ENCODE measurements at places on chromosomes 12 and 14. TPM values are rescaled to one million over a fixed set of nuclear protein-coding genes. Genes with fewer than 3 reads are reported as not detected.

- no peak for DNase-seq
Measured at GRCh38 chr14:69993326-69993725, 114.1 kb downstream of the SMOC1 start.

DNA sequence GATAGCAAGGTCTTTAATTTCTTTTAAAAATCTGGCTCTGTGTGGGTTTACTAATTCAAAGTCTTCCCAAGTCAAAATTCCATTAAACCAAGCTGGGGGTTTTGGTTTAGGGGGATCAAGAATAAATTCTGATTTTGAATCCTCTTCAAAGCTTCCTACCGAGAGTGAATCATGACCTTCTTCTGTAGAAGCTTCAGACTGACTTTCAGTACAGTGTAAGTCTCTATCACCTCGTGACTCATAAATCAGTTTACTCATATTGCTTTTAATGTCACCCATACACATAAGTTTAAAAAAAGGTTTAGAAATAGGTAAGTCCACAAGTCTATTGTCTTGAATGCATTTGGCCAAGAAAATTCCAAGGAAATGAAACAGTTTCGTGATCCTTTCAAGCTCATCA, 80.6 kb upstream of the STRN3 start:
- no peak for DNase-seq

GRCh38 chr14:22887260-22887989, 4.4 kb downstream of the REM2 start:
- DNase-seq = peak; percentile 71

DNA sequence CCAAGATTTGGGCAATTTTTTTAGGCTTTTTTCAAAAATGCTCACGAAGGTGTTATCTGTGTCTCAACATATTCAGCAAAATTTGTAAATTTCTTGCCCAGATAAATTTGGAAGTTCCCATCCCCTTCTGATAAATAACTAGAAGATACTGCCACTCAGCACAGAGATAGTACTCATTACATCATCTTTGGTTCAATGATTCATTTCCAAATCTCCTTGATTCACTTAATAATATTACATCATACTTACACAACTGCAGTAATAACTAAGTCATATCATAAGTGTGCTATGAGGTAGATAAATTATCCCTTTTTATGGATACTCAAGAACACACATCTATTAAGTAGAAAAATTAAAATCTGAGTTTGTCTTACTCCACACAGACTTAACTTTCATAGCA, 89.4 kb downstream of the RPAP3 start:
- no peak for DNase-seq

DNA sequence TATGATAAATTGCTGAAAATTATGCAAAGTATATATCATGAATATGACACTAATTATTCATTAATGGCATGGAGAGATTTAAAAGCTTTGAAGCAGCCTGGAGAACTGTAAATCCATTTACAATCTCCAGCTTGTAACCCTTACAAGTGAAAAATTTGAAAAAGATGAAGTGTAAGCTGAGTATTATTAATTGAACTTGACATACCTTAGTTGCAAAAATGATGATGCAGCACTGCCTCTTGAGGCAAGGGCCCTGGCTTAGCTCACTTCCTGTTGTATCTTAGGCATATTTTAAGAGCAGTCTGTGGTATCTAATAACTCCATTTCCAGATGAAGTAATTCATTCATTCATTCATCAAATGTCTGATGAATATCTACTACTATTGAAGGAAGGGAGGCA, 158.6 kb downstream of the ANO4 start:
- no peak for DNase-seq

DNA sequence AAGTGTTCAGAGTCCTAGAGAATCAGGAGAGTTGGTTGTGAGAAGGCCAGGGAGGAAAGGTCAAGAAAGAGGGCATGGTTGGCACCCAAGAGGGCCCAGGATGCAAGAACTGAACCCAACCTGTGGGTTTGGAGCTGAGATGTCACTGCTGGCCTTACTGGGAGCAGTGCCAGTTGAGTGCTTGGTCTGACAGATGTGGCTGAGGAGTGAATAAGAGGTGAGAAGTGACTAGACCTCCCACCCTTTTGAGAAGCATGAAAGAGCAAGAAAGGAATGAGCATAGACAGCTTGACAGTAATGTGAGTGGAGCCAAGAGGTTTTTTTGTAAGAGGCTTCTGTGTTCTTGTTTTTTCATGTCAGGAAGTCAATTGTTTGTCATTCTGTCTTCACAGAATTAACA, 95.3 kb downstream of the FGD4 start:
- no peak for DNase-seq

- no peak for DNase-seq
Measured at GRCh38 chr14:68476212-68477109, 316.4 kb downstream of the ZFP36L1 start.

DNA sequence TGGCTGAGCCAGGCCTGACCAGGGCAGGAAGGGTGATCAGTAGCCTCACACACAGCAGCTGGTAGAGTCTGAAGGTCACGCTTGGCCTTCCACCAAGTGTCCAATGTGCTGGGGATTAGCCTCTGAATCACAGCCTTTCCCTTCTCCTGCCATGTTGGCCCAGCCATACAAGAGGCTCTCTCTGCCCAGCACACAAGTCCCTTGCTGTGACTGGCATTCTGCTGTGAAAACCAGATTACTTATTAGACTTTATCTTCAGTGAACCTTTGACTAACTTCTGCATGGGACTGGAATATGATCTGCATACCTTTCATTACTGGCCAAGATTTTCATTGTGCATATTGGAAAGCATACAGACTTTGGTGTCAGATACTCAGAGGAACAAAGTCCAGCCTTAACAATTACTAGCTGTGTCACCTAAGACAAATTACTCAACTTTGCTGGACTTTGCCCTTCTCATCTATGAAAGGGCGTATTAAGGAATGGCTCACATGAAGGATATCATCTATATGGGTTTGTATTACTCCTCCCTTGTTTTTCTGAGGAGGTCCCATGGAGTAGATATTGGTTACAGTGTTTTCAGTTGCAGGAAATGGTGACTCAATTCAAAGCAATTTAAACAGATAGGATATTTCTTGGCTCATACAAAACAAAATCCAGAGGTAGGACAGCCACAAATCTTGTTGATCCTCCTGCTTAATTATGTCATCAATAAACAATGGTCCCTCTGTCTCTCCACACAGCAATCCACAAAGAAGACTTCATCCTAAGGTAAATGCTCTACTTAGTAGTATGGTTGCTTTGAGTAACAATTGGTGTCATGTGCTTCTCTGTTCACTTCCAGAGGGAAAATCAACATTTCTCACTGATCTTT, 99.6 kb downstream of the DYRK2 start:
- no peak for DNase-seq

DNA sequence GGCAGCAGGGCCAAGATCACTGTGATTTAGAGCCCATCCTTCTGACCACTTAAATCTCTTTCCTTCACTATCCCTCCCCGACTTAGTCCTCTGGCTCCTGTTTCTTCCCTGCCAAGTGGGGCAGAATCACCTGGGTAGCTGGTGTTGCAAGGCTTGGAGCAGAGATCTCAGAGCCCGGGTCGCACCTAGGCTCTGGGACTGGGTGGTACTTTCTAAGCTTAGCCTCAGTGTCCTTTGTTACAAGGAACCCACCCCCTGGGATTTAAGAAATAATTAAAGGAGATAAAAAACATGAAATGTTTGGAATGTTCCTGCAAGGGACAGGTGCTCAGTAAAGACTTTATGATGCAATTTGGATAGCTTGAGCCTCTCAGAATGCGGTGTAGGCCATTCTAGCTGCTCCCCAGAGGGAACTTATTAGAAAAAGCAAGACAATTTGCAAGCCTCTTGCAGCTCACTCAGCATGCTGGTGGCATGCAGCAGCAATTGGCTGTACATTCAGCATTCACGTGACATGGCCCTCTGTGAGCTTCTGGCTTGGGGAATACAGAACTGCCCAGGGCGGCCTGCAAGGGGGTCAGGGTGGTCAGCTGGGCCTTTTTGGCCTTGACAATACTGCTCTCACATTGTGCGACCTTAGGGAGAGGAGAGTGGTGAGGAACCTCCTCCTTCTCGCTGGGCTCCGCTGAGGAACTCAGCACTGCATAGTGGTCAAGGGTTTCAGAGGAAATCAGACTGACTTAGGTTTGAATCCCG, 16.8 kb downstream of the C14orf132 start:
- DNase-seq = no peak

GRCh38 chr12:105492591-105493545, 162.4 kb downstream of the C12orf75 start:
- no peak for DNase-seq

GRCh38 chr14:105213361-105213760, 32.2 kb upstream of the NUDT14 start:
- DNase-seq = no peak

- DNase-seq = no peak
Measured at GRCh38 chr12:67998379-67998778, 9.1 kb downstream of the IFNG-AS1 start.

GRCh38 chr14:68413509-68413908, 379.4 kb downstream of the ZFP36L1 start:
- no peak for DNase-seq

GRCh38 chr12:11998944-11999315, 71.8 kb upstream of the BCL2L14 start:
- no peak for DNase-seq

- no peak for DNase-seq
Measured at GRCh38 chr14:37196604-37197420, 925 bp upstream of the MIPOL1 start.

- no peak for DNase-seq
Measured at GRCh38 chr12:132186208-132186856, 42.1 kb downstream of the NOC4L start.

DNA sequence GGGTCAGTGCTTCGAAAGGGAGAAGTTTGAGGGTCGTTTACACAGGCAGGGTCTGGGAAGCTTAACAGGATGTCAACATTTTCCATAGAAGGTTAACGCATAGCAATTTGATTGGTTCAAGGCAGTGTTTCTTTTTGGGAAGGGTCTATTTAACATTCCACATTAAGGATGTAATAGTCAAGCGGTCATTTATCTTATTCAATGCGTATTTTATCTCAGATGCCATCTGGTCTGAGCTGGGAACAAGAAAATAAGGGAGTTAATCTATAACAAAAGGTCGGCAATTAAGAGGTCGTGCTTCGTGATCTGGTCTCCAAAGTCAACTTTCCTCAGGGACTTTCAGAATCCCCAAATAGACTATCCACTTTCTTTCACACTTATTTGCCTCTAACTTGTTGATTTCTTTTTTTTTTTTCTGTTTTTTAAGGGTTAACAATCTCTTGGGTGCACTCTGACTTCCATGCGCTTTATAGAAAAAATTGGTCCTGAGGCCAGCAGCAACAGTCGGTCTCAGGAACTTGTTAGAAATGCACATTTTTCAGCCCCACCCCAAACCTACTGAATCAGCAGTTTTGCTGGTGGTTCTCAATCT, 550 bp upstream of the RESF1 start:
- no peak for DNase-seq

GRCh38 chr14:31000629-31001338, 24.7 kb upstream of the AP4S1 start:
- DNase-seq = no peak

GRCh38 chr12:2857021-2857431, at the start of gene TEX52:
TSS of gene TEX52 (minus strand) at chr12:2857039. CDS start at chr12:2857026, 13 bp downstream.
- DNase-seq = no peak

DNA sequence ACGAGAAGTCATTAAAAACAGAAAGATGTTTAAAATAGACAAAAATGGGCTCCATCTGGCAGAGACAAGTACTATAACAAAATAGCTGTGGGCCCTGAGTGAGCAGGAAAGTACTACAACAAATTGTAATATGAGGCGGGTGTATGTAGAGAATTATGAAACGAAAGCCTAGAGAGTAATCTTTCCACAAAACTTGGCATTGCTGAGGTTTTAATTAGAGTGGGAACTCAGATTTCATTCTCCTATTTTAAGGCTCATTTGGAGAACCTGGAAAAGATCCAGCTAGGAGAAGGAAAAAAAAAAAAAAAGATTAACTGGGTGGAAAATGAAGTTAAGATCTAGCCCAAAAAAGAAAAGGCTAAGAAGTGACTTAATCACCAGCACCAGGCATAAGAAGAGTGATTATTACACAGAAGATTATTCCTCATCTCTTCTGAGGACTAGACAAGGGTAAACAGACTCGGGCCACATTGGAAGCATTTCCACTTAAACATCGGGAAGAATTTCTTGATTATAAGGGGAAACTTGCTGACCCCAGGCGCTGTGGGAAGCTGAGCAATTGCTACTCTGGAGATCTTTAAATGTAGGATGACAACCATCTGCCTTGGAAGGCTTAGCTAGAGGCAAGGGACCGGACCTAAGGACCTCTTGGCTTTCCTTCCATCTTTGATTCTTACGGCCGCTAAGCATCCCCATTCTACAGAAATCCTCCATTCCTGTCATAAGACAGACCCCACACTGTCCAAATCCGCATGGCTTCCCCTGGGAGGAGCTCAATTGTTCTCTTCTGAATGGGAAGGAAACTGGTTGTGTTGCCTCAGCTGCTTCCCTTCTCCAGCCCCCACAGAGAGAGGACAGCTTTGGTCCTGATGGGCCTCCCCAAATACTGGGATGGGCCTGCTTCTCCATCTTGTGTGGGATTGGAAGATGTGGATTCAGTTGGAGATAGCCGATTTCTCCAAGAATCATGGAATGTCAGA, 40.6 kb downstream of the IGF1 start:
- DNase-seq = no peak

- DNase-seq = no peak
Measured at GRCh38 chr14:65847075-65847847, 434.7 kb downstream of the FUT8 start.

DNA sequence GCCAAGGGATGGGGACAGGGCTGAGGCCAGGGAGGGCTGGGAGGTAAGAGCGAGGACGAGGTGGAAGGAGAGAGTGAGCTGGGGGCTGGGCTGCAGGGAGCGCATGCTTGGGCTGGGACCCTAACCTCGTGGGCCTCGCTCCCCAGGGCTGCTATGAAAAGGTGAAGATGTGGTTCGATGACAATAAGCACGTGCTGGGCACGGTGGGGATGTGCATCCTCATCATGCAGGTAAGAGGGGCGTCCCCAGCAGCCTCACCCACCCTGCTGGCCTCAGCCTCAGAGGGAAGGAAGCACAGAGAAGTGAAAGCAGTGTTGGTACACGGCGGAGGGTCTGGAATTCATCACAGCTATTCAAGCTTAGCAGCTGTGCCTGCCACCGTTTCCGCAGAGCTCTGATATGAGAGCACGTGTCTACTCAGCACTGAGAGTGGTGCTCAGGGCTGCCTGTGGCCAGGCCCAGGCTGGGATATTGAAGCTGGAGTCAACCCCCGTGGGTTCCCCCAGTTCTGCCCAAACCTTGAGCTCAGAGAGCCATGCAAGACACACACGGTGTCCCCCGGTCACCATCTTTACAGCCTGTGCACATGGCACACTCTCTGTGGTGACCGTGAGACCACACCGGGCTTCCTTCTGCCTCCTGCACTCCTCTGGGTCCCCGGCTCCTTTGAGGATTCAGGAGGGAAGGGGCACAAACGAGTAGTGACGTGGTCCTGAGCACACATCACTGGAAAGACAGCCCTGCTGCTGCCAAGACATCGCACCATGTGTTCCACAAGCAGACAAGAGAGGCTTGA, 204.6 kb downstream of the TSPAN9 start:
- no peak for DNase-seq

- DNase-seq = no peak
Measured at GRCh38 chr14:76672123-76672522, 89.1 kb upstream of the VASH1 start.

The CELA1 gene
- not detected for total RNA-seq

The MSI1 gene
- total RNA-seq = 0.16 TPM

The P2RX2 gene
- total RNA-seq = not detected

The KCNMB4 gene
- 0.11 TPM for total RNA-seq

The LUM gene
- 0.40 TPM for total RNA-seq

The TMEM119 gene
- total RNA-seq = 0.18 TPM

Measured in K562 (cell line).